IMR-90 (cell line): ENCODE measurements at places on chromosomes 11 and 22. TPM values are rescaled to one million over a fixed set of nuclear protein-coding genes. Genes with fewer than 3 reads are reported as not detected.
A peak's percentile ranks its signal among the peaks of the same experiment; 100 is the strongest.

- DNase-seq = peak; percentile 99
These were observed 20.6 kb downstream of the PARVA start for GRCh38 chr11:12397931-12398334.

- peak; percentile 94 for DNase-seq
These were observed 5.6 kb upstream of the TMA7B start for GRCh38 chr22:39954584-39955055.

DNA sequence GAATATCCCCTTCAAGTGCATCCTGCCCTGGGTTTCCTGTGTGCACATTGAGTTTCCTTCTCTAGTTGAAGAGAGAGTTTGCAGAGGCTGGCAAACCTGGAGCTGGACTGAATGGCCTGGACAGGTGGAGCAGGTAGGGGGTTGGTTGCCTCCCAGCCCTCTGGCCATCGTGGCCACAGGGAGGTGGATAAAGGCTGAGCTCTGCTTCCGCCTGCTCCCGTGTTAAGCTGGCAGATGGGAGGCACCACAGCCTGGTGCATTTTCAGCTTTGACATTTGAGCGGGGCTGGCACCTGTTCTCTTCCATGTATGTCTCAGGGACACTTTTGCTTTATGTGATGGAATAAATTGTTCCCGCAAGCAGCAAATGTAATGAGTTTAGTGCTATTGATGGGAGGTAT is 11.1 kb downstream of the MICAL2 start:
- no peak for DNase-seq

CHRDL2 gene
- not detected in 2 replicates for total RNA-seq

KCNA4 gene
- not detected in 2 replicates for total RNA-seq

DNA sequence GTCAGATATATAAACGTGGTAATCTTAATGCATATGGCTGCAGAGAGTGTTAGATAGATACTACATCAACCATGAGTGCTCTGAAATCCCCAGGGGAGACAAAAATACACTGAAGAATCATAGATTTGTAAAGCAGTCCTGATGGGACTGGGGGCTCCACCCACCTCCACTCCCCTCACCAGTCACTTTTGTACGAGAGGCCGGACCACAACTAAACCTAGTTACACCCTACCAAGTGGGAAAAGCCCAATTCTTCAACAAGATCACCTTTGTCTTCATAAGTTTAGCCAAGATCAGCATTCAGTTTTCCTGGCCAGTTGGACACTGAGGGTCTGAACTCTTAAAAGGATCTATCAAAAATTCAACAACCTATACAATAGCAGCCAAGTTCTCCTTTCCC is 1.5 kb downstream of the SF1 start:
- DNase-seq = no peak

DNA sequence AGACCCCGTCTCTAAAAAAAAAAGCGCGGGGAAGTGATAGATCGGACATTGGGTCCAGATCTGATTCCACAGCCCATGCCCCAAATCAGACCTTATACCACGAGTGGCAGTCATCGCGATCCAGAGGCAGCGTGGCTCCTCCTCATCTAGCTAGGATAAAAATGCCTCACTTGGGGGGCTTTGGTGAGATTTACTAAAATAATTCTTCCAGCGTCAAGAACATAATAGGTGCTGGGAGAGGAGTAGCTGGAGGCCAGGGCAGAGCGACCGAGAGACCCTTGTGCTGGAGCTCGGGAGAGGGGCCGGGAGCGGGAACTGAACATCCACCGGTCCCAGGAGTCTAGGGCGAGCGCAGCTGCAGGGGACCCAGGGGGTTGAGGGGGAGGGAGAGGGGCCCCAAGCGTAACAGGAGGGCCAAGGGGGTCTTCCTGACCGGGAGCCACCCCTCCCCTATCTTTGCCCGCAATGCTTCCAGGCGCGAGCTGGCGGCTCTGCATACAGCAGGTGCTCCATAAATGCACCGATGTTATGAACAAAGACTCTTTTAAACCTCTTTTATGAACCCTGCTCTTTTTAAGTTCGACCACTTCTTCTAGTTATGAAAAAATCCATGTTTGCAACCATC is 823 bp upstream of the CPT1A start:
- no peak for DNase-seq

GRCh38 chr11:67289651-67290479 is 762 bp downstream of the ANKRD13D start:
- no peak for DNase-seq

SMIM35 gene
- total RNA-seq = not detected in 2 replicates

DNA sequence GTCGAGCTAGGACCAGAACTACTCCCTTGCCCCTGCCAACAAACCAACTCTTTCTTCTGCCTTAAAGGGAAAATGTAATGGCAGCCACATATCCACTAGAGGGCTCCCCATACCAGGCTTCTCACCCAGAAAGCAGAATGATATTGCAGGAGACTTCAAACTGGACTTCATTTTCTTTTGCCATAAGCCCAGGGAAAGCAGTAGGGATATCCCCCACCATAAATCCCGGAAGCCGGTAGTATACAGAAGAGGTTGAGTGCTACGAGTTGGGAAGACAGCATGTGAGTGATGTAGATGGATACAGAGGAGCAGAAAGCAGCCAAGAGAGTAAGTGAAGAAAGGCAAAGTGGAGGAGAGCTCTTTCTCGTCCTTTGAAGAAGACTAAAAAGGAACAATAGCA is 12.1 kb downstream of the PLAAT5 start:
- peak; percentile 75 for DNase-seq

LRP5 gene
- 10.4 and 11.1 TPM in 2 replicates for total RNA-seq

GRCh38 chr11:38476808-38477575 is 1879.0 kb upstream of the RAG2 start:
- no peak for DNase-seq

- DNase-seq = peak; percentile 94
These were observed 19.5 kb downstream of the TXN2 start for GRCh38 chr22:36461665-36462649.

GRCh38 chr11:69830086-69830485 is 10.9 kb upstream of the FGF3 start:
- DNase-seq = no peak

USH1C gene
- not detected in 2 replicates for total RNA-seq

DNA sequence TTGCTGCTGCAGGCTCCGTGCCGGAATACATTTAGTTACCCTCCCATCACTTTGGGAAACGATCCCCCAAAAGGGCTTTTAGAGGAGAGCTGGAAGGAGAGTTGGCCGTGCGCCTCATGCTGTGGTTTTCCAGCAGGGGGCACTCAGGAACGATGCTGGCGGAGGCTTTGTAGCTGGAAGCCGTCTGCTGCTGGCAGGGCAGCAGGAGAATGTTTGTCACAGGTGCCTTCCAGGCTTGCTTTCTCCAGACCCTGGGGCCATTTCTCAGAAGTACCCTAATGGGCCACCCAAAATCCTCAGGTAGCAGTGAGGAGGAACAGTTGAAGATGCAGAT is 30.0 kb upstream of the CABP7 start:
- peak; percentile 55 for DNase-seq

DNA sequence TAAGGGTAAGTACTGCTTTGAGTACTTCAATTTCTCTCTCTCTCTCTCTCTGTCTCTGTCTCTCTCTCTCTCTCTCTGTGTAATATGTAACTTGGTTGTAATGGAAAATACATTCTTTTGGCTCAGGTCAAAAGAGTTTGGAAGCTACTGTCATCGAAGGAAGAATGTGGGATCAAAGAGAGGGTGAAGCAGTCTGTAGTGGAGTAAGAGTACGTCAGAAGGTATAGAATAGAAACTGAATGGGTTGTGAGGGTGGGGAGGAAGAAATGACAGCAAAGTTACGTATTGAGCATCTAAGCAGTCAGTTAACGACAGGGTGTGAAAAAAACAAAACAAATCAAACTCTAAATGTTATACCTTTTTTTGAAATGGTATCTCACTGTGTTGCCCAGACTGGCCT is 10.0 kb downstream of the NCAM1 start:
- no peak for DNase-seq

- DNase-seq = peak; percentile 65
These were observed 44.6 kb downstream of the RDX start for GRCh38 chr11:110251836-110252235.

DNA sequence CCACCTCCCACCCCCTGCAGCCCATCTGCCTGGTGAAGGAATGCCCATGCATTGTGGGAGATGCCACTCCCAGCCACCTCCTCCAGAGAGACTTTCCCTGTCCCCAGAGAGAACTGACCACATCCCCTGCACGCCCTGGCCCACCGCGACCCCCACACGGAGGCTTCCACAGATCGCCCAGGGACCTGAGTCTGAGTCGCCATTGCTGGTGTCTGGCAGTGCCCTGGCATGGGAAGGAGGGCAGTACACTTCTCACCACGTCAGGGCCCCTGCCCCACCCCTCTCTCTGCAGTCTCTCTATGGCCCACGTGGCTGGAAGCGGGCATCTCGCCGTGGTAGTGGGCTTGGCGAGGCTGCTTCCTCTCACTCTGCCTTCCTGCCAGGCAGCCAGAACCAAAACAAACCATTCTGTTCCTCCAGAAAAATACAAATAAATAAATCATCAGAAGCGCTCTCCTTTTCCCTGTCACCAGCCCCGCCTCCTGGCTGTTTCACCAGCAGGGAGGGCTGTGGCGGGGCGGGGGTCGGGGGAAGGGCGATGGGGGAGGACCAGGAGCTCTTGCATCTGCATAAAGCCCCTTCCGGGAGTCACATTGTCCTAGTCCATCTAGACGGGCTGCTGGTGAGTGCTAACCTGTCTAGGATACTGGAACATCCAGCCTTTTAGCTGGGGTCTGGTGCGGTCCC is 20.9 kb downstream of the SHISAL1 start:
- no peak for DNase-seq

- DNase-seq = peak; percentile 92
These were observed 49.0 kb upstream of the AMPD3 start for GRCh38 chr11:10405865-10406592.

- DNase-seq = peak; percentile 26
These were observed 748 bp downstream of the RAB30 start for GRCh38 chr11:83070731-83071566.

- DNase-seq = peak; percentile 96
These were observed 14.6 kb upstream of the TEF start for GRCh38 chr22:41367039-41367679.

GRCh38 chr11:47175746-47176327 is 842 bp downstream of the ARFGAP2 start:
- DNase-seq = no peak

- no peak for DNase-seq
These were observed 8.7 kb upstream of the GLB1L3 start for GRCh38 chr11:134267461-134267860.

SMCO4 gene
- total RNA-seq = 2.2 and 4.2 TPM in 2 replicates
